Mesendoderm (in vitro differentiated cells): ENCODE measurements at places on chromosomes 2 and 18.

GRCh38 chr2:120842456-120843439 lies 107.1 kb downstream of the GLI2 start:
- DNase-seq: no peak

GRCh38 chr18:8706791-8707555 lies 1.6 kb downstream of the MTCL1 start:
- peak; percentile 90 for DNase-seq

DNA sequence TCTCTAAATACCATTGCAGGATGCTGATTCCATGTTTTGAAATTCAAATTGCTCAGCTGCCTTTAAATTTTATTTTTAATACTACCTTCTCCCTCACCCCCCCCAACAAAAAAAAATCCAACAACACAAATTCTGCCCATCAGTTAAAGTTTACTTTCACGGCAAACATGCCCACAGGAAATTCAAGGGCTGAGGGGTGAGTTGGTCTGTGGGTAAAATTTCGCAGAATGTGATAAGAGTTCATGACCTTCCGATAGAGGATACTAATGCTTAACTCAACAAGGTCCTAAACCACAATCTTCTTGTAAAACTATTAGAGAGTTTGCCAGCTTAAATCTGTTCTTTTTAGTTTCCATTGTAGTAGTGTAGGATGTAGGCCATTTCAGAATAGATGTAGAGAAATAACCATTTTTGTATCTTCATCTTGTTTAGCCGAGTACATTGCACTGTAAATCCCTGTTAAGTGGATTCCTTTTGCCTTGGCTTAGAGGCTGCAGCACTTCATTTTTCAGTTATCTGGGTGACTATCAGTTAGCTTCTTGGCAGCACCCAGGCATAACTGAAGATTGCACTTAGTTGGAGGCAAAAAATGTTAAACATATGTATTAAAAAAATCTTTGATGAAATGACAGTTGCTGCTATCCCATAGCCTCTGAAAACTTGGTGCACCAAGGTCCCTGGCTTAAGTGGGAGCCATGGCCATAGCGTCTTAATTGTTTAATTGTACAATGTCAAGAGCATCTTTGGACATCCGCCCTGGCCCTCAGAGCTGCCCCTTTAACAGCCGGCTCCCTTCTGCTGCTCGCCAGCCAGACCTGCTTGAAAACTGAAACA lies 232.3 kb downstream of the HAUS1 start:
- no peak for DNase-seq

DNA sequence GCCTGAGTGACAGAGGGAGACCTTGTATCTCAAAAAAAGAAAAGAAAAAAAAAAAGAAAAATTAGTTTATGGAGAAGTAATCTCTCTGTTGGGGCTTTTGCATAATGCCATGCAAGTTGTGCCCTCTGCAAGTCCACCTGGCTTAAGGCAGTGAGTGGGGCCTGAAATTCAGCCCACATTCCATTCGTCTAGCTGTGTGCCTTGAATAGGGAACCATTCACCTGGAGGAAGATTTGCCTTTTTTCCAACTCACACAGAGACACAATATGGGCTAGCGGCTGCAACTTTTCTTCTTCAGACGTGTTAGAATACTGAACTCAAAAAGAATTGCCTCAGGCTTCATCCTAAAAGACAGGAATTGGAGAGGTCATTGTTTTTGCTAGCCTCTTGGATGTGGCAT lies 160.0 kb upstream of the STON1 start:
- DNase-seq: no peak

- DNase-seq: peak; percentile 94
Observed at GRCh38 chr18:44682871-44683221, 2.2 kb downstream of the SETBP1 start.

- peak; percentile 34 for DNase-seq
Observed at GRCh38 chr18:36419900-36420531, 122.5 kb downstream of the FHOD3 start.
